ENCODE measurements at places on chromosomes 2 and 18. TPM values are rescaled to one million over a fixed set of nuclear protein-coding genes. Genes with fewer than 3 reads are reported as not detected.

- no peak for DNase-seq
These were observed 6.5 kb upstream of the MTERF4 start for GRCh38 chr2:241108271-241109209.

GRCh38 chr18:76370201-76370600, 124.8 kb downstream of the ZNF516 start:
- DNase-seq = no peak

DNA sequence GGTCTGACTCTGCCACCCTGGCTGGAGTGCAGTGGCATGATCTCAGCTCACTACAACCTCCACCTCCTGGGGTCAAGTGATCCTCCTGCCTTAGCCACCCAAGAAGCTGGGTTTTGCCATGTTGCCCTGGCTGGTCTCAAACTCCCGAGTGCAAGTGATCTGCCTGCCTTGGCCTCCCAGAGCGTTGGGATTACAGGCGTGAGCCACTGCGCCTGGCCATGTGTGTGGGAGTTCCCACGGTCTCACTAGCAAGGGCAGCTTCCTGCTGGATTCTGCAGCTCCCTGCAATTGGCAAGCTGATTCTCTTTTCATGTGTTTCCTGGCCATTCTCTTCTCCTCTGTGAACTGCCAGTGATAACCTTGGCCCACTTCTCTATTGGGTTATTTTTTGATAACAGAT, 84.0 kb downstream of the USP40 start:
- DNase-seq = no peak

GRCh38 chr2:88739985-88740600, 48.6 kb downstream of the RPIA start:
- peak; percentile 78 for DNase-seq

DNA sequence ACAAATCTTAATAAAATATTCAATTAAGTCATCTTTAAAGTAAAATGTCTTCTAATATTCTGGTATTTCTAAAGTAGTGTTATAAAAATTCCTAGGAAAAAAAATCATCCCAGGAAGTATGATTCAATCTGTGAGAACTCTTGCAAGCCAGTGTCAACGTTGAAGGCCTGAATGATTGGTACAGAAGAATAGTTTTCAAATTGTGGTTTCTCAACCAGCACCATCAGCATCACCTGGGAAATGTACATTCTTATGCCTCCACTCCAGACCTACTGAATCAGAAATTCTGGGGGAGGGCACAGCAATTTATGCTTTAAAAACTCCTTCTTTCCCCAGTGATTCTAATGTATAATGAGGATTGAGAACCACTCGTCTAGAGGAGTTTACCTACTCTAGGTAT, 62.3 kb upstream of the C2orf15 start:
- no peak for DNase-seq

DNA sequence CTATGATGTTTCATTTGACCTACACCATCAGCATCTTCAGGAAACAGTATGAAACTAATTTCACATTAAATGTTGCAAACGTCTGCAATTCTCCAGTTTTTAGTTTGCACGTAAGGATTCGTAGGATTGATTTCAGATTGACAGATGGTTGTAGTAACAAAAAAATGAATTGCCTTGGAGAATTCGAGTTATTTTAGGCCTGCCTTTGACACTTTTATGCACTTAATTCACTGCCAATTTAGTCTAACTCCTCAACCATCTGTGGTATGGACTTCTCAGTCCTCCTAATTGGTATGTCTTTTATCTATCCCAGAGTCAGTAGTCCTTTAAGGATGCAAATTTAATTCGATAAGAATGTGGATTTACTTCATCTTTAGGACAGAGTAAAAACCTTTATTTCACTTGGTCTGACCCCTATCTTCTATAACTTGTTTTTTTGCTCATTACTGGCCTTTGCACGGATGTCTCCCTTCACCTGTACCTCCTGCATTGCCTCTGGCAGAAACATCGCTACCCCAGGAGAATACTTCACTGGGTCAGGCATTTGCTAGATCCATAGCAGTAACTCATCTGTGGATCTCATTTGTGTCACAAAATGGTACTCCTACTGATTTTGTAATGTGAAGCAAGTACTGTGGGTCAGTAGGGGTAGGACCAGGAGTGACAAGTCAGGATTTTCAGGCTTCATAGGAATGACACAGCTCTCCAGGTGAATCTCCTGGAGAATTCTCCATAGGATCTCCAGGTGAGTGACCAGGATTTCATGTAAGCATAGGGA, 3.9 kb downstream of the RPL37A start:
- no peak for DNase-seq

- no peak for DNase-seq
These were observed 112.5 kb upstream of the CREB1 start for GRCh38 chr2:207417301-207417718.

Gene NDC80
- 0.91 TPM for total RNA-seq

- DNase-seq = peak; percentile 28
These were observed 105.3 kb downstream of the ZNF516 start for GRCh38 chr18:76389716-76390115.

DNA sequence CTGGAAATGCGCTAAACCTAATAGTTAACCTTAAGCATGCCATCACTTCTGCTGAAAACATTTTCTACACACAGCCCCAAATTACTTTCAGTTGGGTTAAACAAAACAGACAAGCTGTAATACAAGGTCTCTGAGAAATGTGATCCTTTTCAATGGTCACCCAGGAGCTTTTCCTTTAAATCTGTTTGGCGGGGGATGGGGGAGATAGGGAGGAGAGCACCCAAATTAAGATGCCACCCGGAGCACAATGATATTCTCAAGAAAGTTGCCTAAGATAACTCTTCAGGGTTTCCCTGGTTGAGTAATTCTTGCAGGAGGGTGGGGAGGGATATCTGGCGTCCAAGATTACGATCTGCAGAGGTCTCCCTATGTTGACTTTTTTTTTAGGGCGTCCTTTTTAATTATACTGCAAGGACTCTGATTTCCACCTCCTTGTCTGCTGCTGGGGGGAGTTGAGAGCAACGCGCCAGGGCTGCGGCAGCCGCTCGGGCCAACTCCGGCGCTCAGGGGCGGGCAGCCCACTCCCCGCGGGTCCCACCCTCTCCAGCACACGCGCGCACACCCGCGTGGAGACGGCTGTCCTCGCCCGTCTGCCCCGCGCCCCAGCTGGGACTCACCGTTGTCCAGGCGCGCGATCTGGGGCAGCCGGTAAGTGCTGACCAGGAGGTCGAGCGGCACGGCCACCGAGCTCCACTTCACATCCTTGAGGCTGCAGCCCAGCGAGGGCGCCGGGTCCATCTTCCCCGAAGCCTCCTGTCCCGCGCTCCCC, 807 bp downstream of the GAREM1 start:
- DNase-seq = no peak

Gene IGFBP5
- 697 TPM for total RNA-seq

DNA sequence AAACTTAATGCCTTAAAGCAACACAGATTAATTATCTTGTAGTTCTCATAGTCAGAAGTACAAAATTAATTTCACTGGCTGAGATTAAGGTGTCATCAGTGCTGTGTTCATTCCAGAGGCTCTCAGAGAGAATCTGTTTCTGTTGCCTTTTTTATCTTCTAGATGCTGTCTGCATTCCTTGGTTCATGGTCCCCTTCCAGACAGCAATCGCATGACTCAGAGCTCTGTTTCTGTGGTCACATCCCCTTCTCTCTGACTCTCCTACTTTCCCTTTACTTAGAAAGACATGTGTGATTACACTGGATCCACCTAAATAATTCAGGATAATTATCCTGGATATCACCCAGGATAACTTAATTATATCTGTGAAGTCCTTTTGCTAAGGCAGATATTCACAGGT, 148.6 kb downstream of the MAIP1 start:
- DNase-seq = no peak

GRCh38 chr2:73983322-73984202, 1.1 kb upstream of the TET3 start:
- DNase-seq = peak; percentile 94

DNA sequence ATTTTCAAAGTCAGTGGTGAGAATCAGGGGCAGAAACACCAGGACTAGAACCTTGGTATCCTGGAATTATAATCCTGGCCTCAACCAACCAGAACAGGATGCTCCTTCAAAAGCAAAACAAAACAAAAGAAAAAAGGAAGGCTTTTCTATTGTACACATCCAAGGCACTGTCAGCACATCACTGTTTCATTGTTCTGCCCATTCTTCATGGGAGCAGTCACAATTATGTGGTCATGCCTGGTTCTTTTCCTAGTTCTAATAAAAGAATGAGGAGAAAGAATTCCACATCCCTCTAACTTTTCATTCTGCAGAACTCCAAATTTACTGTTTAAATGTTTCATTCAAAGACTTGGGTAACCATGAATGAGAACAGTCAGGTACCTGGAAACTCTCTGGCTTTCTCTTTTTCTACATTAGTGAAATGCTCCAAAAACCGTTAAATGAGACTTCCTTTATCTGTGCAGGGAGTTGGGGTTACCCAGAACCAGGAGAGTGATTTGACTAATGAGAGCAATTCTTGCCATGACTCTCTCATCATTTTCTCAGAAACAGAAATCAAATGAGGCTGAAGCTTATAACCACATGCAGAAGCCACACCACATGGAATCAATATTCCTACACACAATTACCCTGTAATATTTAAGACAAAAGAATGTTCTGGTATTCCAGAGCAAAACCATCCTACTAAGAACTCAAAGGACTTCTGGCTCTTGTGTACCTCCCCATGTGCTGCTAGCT, 110.9 kb upstream of the CCDC150 start:
- DNase-seq = no peak

- DNase-seq = no peak
These were observed 22.4 kb downstream of the ITSN2 start for GRCh38 chr2:24337890-24338289.

Gene RAB10
- total RNA-seq = 180 TPM

Gene LCT
- not detected for total RNA-seq

GRCh38 chr2:134407154-134407890, 153.4 kb downstream of the MGAT5 start:
- DNase-seq = no peak
